Suppressor macrophage treated with lipopolysaccharide for 4 hours (primary cell): ENCODE measurements at places on chromosomes 6 and 20.

DNA sequence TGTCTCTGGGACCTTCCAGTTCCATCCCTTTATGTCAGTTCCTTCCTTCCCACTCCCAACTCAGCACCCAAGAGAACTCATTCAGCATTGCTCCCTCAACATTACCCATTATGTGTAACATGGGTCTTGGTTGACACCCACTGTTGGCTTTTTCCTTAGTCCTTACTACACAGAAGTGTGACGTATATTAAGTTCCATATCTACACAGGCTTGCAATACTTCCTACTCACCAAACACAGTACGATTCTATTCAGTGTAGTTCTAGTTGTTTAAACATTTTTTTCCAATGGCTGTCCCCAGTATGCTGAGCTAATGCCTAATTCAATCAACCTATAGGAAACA, 37.7 kb downstream of the ARHGAP18 start:
- peak; percentile 81 for DNase-seq

DNA sequence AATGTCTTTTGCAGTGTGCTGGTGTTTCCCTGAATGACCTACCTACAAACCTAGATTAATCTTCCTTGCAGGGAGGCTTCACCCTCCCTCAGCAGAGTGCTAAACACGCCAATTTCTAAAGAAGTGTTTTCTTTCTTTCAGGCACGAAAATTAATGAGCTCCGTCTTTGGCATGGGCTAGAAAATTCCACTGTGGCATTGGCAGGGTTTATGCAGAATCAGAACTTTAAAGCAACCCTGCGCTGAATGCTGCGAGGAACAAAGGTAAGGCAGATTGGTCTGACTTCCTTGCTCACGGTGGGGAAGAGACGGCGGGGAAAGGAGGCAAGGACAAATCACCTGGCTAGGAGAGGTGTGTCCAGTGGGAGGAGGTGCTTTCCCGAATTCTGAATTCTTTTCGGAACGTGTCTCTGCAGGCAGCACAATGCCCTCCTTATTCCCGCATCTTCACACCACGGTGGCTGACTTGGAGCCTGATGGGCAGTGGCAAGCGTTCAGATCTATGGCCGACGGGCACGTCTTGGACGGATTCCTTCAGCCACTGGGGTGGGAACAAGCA, 6.2 kb upstream of the BANF2 start:
- no peak for DNase-seq

- no peak for DNase-seq
Measured at GRCh38 chr6:43478008-43478372, 620 bp downstream of the TJAP1 start.

GRCh38 chr6:90350689-90351554, 54.3 kb upstream of the BACH2 start:
- DNase-seq = peak; percentile 78

GRCh38 chr20:22160101-22160652, 424.2 kb downstream of the FOXA2 start:
- DNase-seq = no peak

- DNase-seq = no peak
Measured at GRCh38 chr20:57329608-57330221, at the start of gene SPO11. Gene SPO11, plus strand, starts transcription at chr20:57329803. Its CDS starts 65 bp downstream, at chr20:57329868.

- peak; percentile 51 for DNase-seq
Measured at GRCh38 chr6:6863970-6864639, 243.7 kb upstream of the RREB1 start.

GRCh38 chr6:13526357-13526726, 38.9 kb upstream of the GFOD1 start:
- DNase-seq = no peak

DNA sequence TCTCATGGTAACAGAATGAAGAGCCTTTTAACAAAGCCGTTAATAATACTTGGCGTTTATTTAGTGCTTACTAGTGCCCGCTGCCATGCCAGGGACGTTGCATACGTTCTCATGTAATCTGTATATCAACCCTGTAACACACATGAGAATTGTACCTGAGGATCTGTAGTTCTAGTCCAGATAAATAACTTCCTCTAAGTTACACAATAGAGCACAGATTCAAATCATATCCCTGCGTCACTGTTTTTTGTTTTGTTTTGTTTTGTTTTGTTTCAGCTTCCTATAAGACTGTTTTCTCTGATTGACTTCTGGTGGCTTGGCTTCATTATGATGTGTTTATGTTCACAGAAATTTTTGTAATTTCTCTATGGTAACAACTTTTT, 553 bp downstream of the ZSCAN16 start:
- peak; percentile 53 for DNase-seq

- DNase-seq = no peak
Measured at GRCh38 chr6:36315921-36316320, 20.8 kb downstream of the BNIP5 start.

DNA sequence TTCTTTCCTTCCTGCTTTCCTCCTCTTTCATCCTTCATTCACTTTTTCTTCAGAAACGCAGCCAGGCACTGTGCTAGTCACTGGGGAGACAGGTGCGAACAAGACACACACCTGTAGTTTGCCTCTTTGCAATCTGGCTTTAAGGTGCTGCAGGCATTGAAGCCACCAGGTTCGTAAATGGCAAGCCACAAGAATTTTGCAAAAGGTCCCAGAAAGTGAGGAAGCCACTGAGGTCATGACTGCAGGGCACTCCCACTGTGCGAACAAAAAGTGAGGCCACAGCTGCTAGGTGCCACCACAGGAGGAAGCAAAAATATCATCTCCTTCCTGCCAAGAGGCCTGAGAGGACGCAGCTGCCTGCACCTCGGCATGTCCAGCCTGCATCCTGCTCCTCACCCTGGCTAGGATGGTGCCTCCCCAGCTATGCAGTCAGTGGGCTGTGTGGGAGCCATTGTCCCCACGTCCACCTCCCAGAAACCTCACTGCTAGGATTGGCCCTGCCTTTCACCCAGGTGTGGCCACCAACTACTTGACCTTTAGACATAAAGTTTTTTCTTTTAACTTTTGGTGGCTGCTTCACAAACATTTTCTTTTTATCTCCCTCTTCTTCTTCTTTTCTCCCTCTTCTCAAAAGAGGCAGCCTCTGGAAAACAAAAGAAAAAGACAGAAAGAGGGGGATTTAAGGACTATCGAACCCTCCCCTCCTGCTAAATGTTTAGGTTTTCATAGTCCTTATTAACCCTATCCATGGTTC, 230.8 kb downstream of the BCAS1 start:
- peak; percentile 23 for DNase-seq

- peak; percentile 39 for DNase-seq
Measured at GRCh38 chr6:148867862-148868261, 121.0 kb downstream of the UST start.

DNA sequence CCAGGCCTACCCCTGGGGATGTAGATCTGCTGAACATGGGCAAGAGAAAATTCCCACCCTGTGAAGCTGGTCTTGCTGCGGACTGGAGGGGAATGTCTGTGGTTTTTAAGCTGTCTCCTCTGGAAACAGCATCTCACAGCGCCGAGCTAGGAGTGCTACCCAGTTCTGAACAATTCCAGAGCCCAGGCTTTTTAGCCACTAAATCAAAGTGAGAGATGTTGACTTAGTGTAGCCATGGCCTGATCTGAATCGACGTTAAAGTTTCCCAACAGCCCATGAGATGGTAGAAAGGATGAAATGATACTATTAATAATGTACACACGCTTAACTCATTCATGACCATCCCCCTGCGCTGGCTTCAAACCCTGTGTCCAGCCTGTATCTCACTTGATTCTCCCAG, 63.7 kb downstream of the KCNB1 start:
- DNase-seq = no peak

DNA sequence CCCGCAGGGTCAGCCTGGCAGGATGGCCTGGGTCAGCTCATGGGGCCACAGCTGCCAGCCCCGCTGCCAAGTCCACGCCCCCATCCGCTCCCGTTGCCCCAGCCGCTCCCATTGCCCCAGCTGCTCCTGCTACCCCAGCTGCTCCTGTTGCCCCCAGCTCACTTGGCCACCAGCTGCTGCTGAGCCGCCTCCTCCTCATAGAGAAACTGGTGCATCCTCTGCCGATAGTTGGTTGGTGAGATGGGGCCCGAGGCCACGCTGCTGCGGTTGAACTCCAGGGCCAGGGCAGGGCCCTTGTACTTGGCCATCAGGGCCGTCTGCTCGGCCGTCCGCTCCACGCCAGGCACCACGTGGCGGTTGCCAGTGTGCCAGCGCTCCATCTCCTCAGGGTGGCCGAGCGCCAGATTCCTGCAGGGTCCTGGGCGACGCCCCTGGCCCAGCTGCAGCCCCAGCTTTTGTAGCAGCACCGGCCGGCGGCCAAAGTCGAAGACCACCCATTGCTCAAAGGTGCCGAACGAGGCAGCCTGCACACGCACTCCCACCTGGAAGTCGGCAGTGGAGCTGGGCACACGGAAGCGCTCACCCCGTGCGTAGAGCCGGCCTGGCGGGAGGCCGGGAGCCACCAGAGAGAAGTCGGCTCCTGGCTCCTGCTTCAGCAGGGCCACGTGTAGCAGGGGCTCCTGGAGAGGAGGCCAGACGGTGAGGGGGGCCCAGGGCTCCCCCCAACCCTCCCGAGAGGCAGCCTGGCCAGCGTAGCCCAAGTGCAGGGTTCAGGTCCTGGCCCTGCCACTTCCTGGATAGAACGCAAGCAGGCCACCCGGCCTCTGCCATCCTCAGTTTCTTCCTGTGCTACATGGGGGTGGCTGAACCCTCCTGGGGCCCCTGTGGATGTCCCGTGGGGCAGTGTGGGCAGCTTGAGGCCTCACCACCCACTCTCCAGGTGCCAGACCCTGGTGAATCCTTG, 4.8 kb downstream of the HELZ2 start:
- no peak for DNase-seq

DNA sequence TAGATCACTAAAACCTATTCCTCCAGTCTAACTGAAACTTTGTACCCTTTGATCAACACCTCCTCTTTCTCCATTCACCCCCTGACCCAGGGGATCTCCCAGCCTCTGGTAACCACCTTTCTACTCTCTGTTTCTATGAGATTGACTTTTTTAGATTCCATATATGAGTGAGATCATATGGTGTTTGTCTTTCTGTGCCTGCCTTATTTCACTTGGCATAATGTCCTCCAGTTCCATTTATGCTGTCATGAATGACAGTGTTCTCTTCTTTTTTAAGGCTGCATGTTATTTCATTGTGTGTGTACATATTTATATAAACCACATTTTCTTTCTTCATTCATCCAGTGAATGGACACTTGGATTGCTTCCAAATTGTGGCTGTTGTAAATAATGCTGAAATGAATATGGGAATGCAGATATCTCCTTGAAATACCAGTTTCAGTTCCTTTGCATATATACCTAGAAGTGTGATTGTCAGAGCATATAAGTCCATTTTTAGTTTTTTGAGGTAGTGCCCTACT, 57.7 kb downstream of the DHX35 start:
- DNase-seq = no peak

- DNase-seq = no peak
Measured at GRCh38 chr6:53284901-53285300, 63.8 kb downstream of the ELOVL5 start.
